NCI-H1694 (cell line): ENCODE measurements at places on chromosomes 2 and 18.
A peak's percentile ranks its signal among the peaks of the same experiment; 100 is the strongest.

DNA sequence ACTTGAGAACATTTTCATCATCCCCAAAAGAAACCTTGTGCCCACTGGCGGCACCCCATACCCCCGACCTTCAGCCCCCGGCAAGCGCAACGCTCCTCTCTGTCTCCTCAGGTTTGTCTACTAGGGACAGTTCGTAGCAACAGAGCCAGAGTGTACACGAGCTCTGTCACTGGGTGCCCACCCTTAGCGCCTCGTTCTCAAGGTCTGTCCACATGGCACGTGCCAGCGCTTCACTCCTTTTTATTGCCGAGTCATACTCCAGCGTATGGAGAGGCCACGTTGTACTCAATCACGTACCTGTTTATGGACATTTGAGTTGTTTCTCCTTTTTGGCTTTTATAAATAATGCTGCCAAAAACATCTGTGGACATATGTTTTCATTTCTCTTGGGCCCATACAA is 30.3 kb upstream of the GPC1 start:
- no peak for DNase-seq

GRCh38 chr2:55049043-55049820 is 1.0 kb downstream of the RTN4 start:
- peak; percentile 61 for DNase-seq

DNA sequence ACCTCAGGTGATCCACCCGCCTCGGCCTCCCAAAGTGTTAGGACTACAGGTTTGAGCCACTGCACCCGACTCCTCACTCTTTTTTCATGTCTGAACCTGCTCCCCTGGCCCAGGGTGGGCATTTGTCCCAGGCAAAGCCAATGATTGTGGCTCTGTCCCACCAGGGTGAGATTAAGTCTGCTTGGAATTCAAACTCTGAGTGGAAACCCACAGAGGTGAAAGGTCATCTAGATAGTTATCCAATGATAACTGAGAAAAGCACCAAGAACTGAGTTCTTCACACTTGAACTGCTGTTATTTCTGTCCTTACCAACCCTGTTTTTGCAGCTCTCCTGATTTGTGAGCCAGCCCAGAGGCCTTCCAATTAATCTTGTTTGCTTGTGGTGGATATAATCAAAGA is 62.4 kb upstream of the ACVR1 start:
- DNase-seq: no peak

GRCh38 chr18:74139888-74140287 is 7.7 kb downstream of the FBXO15 start:
- no peak for DNase-seq

DNA sequence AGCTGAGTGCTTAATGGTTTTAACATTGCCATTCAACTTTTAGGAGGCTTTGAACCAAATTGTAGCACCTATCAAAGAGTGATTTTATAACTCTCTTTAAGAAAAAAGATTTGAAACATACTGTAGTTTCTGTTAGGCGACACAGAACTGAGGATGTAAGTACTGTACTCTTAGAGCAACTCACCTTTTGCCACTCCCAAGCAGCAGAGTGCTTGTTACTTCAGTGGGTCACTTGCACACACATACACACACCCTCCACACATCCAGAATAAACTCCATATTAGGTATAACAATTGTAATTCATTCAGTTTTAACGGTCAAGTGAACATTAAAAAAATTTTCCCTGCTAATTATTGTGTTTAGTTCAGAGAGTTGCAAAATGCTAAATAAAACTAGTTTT is 118.3 kb downstream of the CAMKMT start:
- DNase-seq: no peak

DNA sequence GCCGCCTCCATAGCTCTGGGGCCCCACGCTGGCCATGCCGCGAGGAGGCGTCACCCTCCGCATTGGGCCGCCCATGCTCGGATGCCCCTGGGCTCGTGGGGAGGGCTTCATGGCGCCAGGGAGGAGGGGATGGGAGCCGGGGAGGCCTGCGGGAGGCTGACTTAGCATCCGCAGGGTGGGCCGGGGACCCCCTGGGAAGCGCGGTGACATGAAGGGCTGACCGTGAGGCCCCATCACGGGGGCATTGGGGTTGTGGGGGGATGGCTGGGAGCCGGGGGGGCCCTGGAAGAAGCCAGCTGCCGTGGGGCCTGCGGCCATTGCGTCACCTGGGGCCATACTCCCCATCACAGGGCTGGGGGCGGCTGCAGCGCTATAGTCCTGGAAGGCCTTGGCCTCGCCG is 26.0 kb upstream of the ANKRD62 start:
- no peak for DNase-seq

GRCh38 chr2:221972813-221973478 is 325.9 kb downstream of the PAX3 start:
- DNase-seq: no peak

DNA sequence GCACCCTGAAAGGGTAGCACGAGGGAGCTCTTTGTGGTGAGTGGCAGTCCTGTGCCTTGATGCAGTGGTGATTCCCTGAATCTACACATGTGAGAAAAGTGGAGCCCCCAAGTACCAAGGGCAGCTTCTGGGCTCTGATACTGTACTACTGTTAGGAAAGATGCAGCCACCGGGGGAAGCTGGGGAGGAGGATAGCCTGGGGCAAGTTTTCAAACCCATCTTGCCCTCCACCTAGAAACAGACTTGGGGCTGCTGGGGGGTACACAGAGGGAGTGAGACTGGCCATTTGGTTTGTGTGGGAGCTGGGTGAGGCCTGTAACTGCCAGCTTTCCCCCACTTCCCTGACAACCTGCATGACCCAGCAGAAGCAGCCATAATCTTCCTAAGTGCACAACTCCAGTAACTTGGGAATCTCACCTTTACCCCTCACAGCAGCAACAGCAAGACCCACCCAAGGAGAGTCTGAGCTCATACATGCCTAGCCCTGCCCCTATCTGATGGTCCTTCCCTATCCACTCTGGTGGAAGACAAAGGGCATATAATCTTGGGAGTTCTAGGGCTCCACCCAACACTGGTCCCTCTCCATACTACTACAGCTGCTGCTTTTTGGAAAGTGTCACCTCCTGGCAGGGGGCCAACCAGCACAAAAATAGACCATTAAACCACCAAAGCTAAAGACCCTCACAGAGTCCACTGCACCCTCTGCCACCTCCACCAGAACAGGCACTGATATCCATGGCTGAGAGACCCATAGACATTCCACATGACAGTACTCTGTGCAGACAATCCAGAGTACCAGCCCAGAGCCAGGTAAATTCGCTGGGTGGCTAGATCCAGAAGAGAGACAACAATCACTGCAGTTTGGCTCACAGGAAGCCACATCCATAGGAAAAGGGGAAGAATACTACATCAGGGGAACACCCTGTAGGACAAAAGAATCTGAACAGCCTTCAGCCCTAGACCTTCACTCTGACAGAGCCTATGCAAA is 8.2 kb downstream of the MALL start:
- DNase-seq: no peak

- DNase-seq: no peak
Measured at GRCh38 chr2:143029141-143029540, 100.1 kb upstream of the ARHGAP15 start.

- DNase-seq: no peak
Measured at GRCh38 chr18:79487801-79488201, 92.1 kb downstream of the NFATC1 start.

- no peak for DNase-seq
Measured at GRCh38 chr18:34772887-34773286, 62.8 kb downstream of the DTNA start.

DNA sequence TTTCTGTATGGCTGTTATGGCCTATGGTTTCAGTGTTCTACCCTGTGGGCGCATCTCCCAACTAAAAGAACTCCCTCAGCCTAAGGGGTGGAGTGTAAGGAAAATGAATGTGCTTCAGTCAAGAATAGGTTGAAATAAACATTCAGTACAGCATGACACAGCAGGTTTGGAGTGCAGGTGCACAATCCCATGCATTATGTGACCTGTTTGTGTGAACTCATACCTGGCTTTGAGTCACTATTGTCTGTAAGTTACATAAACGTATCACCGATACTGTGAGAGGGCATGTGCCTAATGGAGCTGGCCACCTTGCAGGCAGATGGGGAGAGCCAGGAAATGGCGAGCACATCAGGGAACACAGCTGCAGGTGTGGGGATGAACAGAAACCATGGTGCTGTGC is 216.0 kb downstream of the DSEL start:
- peak; percentile 5 for DNase-seq

DNA sequence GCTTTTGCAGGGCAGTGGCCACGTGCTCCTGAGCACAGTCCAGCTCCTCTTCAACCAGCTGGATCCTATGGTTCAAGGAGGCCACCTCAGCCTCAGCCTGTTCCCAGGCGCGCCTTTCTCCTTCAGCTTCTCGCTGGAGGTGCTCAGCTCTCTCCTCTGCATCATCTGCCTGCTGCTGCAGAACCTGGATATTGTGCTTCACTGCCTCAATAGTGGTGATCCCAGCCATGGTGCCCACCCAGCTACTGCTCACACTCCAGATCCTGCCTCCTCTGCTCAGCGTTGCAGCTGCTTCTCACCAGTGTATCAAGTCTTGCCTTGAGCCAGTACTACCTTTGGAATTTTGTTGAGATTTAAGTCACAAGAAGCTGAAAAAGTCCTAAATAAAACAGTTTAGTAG is 67.9 kb downstream of the ASXL2 start:
- no peak for DNase-seq

DNA sequence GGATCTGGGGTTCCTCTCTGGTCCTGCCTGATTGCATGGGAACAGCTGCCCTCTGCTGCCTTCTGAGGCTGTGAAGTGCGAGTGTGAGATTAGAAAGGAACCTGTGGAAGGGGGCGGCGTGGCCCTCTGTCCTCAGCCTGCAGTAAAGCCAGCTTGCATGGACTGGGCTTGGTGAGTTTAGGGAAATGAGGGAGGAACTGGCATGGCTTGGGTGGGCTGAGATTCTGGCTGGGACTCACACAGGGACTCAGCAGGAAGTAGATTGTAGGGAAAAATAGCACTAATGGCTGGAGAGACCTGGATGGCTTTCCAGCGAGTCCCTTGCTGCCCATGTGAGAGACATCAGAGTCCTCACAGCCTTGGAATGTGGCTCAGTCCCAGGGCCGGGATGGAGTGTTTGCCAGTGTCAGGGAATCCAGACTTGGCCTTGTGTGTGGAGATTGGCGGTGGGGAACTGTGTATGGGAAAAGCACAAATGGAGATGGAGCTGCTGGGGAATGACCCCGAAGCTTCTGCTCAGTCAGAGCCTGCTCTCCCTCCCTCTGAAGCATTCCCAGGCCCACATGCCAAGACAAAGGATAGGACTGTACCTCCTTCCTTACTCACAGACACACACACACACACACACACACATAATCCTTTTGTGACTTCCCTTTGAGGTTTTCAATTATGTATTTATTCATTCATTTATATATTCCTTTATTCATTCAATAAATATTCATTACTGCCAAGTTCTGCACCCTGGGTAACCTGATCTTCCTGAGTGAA is 115.4 kb downstream of the ACAA2 start:
- DNase-seq: no peak

DNA sequence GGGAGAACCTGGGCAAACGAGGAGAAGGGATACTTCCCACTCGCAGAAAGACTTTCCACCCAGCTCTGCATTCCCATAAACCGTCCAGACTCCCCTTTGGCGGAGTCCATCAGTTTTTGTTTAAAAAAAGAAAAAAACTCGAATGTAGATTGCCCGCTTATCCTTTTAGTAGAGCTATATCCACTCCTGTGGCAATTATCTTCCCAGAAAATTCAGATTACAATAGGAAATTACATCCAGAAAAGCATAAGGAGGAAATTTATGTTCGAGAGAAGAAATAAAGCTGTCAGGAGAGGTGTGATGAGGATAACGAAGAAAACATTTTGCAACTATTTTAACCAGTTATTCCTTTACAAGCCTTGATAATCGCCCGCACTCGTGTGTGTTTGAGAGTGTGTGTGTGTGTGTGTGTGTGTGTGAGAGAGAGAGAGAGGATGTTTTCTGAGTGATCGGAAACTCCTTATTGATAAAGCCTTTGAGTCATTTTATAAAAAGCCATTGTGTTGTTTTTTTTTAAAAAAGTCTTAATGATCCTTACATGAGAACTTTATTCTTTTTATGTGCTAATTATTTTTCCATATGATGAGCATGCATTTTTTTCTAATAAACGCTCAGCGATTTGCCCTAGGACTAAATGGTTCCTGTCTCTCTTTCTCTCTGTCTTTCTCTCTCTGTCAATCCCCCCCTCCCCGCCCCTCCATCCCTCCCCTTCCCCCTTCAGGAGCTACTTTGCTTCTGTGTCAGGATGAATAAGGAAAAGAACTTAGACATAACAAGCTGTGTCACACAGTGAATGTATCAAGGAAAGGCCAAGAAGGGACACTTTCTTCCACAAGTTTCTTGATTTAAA is 1.1 kb upstream of the PPP3R1 start:
- DNase-seq: peak; percentile 34

DNA sequence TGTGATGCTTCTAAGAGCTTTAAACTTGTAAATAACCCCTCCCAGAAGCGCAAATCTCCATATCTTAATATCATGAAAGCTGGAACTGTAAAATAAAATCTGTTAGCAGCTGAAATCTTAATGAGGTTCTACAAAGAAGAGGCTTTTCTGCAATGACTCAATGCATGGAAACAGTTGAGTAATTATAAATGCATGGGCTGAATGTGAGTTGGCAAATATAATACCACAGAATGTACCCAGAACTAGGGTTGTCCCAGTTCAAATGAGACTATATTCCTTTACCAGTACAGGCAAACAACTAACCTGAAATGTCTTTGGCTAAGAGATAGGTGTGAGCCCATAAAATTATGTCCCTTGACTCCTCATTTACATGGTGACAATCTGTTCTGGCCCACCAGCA is 52.9 kb downstream of the SATB2 start:
- DNase-seq: no peak

GRCh38 chr18:3603421-3604234 is 153.7 kb downstream of the TGIF1 start:
- peak; percentile 11 for DNase-seq

DNA sequence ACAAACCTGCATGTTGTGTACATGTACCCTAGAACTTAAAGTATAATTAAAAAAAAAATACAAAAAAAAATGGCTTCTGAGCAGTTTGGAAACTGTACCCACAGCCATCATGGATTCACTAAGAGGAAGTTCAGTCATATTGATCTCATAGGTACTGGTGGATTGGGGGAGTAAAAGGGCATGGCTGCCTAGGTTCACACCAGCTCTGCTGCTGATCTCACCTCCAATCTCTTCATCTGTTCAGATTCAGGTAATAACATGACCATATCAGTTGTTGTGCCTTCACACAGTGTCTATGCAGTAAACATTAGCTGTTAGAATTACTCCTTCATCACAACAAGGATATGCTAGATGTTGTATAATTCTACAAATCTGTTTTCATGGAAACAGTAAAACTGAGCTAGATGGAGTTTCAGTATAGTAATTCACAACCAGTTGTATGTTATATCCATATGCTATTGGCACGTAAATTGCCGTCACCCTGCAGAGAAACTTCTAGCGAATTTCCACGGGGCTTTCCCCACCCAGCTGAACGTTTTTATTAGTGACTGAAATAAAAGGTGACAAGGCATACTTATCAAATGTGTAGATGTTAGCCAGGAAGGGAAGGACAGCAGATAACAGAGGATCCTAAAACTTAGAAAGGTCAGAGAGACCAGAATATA is 59.3 kb upstream of the ITM2C start:
- DNase-seq: no peak
